ENCODE measurements at places on chromosomes 1 and 21. TPM values are rescaled to one million over a fixed set of nuclear protein-coding genes. Genes with fewer than 3 reads are reported as not detected.

GRCh38 chr1:38815903-38816627 lies 43.5 kb downstream of the RRAGC start:
- no peak for DNase-seq

Gene ZBTB37
- total RNA-seq, result 4.6 TPM

DNA sequence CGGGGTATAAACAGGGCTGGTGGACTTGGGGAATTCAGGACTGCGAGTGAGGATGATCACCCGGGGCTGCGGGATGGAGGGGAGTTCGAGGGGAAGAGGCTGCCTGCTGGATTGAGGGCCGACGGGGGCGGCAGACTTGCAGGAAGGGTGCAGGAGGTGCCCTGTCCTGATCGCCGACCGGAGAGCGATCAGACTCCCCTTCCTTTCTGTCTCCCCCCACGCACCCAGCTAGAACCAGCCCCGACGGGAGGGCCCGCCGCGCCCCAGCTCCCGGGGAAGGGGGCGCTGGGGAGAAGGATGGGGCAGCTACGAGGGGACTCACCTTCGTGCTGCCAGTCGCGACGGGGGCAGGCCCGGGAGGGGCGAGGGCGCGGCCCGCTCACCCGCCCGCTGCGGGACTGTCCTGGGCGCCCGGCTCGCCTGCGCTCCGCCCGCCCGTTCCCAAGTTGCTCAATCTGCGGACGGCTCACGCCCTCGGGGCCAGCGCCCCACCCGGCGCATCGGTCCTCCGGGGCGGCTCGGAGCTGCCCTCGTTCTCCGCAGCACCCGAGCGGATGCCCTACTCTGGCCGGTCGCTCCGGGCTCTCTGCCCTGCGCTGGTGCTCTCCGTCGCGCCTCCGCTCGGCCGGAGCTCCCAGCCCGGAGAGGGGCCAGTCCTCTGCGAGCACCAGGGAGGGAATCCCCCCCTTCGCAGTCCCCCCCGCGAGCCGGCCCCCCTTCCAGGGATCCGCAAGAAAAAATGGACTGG lies at the start of gene RSPO1:
RSPO1 (minus strand) TSS at position 649 of the 748 bp plus-strand sequence. CDS start 5,231 bp downstream, outside the sequence.
- DNase-seq, result no peak

GRCh38 chr1:55288245-55288644 lies 73.1 kb upstream of the USP24 start:
- DNase-seq, result no peak

GRCh38 chr1:24341260-24341659 lies 22.1 kb downstream of the GRHL3 start:
- DNase-seq, result no peak
